AG04449 (cell line): ENCODE measurements at places on chromosomes 3 and 15.
A peak's percentile ranks its signal among the peaks of the same experiment; 100 is the strongest.

GRCh38 chr3:101574388-101575112, 570 bp downstream of the PCNP start:
- DNase-seq = no peak

DNA sequence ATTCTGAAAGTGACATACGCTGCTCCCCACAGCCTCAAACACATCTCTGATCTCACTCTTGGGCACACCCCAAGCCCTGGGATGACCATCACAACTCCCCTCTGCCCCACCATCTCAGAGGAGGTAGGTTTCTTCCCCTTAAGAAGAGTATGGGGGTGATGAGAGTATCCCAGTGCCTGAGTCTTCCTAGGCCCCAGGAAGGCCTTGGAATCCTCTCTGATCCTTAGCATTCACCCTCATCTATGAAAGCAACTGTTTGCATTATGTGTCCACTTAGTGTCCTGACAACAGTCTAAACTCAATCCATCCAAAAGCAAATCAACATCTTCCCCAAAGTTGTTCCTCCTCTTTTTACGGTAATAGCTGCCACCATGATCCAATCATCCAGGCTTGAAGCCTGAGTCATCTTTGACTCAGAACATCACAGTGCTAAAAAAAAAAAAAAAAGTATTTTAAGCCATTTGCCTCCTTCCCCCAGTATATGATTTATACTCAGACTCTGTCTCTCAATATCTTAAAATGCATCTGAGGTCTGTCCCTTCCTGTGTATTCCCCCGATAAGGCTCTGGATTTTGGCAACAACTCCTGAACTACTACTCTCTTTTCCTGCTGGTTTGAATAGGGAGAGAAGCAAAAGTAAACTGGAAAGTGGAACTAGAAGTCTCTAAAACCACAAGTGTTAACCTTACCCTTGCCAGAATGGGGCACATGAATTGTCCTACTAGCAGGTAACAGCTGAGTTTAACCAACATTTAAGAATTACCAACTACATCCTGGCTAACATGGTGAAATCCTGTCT, 22.5 kb downstream of the POPDC2 start:
- peak; percentile 79 for DNase-seq

DNA sequence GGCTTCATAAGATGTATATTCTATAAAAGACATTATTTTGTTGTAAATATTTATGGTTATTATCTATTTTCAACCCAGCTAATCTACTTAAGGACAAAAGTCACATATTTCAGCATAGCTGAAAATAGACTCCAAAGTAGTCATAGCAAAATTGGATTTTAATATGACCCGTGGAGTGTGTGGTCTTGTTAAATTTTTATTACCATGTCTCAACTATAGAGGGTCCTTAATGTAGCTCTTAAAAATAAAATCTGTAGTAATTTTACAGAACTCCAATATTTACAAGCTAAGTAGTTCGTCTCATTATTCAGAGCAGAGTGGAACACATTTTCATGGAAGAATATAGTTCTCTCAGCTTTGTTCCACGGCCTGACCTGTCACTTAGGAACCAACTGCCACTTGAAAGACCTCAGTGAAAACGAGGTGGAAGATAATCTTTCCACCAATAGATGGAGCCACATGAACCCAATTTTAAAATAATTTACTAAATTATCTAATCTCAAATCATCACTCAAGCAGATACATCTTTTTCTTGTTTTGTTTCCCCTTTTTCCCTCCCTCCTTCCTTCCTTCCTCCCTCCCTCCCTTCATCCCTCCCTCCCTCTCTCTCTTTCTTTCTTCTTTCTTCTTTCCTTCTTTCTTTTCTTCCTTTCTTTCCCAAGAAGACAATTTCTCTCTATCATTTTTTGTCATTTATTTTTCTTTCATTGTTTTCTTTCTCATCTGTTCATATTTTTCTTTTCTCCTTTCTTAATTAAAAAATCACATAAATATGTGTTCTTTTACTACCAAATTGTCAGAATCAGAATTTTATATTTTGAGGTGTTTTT, 97.2 kb downstream of the CLDN1 start:
- DNase-seq = no peak

DNA sequence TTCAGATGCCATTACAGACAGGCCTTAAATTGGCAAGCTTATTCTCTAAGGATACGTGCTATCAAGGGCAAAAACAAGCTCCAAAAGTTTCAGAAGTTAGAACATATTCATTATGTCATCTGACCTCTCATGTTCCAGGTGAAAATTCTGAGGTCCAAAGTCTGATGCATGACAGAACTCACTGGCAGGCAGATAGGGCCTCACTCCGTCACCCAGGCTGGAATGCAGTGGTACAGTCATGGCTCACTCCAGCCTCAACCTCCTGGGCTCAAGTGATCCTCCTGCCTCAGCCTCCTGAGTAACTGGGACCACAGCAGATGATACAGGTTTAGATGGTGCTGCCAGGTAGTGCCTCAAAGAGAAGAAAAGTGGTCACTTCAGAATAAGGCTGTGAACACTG, 15.5 kb downstream of the MRPS25 start:
- DNase-seq = no peak

DNA sequence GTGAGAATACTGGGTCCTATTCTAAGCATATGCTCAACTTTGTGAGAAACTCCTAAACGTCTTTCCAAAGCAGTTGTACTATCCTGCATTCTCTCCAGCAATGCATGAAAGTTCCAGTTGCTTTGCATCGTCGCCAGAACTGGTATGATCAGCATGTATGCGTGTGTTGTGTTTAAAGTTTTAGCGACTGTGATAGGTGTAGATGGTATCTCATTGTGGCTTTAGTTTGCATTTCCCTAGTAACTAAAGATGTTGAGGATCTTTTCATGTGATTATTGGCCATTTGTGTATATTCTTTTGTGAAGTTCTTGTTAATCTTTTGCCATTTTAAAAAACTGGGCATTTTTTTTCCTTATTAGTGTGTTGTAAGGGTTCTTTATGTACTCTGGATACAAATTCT, 115.1 kb downstream of the SPATA16 start:
- no peak for DNase-seq

DNA sequence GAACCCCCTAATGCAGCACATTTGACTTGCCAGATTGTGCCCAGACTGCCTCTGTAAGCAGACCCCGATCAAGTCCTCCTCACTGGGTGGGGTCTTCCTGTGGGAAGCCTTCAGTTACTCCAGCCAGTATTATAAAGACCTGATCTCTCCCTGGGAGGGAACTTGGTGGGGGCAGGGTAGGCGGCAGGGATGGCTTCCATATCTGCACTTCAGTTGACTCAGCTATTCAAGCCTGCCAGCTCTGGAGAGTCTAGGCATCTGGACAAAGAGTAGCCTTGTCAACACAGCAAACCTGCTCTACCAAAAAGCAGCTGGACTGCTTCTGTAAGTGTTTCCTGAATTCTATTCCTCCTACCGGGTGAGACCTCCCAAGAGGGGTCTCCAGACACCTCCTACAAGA, 21.0 kb upstream of the SLC25A38 start:
- no peak for DNase-seq

GRCh38 chr3:42660898-42661297, 7.4 kb downstream of the ZBTB47 start:
- DNase-seq = no peak

- no peak for DNase-seq
Measured at GRCh38 chr15:99369196-99369595, 117.9 kb downstream of the LRRC28 start.

DNA sequence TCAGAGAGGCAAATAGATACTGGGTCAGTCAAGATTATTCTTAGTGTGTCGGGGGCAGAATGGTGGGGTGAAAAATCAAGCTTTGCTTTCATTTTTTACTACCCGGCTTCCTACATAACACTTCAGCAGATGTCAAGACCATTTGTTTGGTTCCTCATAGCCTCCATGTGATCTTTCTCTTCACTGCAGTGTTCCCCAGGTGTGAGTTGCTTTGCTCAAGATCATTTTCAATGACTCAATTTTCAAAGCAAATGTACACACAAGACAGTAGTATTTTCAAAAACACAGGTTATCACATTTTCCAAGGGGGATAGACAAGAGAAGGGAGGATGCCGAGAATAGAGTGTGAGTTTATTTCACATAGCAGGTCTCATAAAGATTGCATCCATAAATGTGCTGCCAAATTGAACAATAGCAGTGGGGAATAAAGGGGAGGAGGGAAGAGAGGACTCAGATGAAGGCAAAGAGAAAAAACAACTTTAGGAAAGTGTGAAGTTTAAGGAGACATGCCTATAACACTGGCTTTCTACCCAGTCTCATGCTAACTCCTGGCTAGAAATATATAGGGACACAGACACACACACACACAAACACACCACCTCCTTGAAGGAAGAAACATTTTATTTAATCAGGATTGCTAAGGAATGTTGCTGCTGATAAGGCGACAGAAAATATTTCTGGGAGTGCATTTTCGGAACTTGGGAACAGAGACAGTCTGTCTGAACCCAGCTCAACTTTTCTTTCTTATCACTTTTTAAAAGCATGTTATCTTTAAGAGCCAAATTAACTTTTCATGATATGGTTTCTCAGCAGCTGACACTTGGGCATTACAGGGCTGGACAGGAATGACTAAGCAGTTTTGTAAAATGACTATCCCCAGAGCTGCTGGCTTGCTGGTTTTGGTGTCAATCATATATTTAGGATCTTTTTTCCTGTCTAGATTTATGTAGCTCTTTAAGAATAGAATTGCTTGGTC, 402.4 kb downstream of the RBMS3 start:
- no peak for DNase-seq

DNA sequence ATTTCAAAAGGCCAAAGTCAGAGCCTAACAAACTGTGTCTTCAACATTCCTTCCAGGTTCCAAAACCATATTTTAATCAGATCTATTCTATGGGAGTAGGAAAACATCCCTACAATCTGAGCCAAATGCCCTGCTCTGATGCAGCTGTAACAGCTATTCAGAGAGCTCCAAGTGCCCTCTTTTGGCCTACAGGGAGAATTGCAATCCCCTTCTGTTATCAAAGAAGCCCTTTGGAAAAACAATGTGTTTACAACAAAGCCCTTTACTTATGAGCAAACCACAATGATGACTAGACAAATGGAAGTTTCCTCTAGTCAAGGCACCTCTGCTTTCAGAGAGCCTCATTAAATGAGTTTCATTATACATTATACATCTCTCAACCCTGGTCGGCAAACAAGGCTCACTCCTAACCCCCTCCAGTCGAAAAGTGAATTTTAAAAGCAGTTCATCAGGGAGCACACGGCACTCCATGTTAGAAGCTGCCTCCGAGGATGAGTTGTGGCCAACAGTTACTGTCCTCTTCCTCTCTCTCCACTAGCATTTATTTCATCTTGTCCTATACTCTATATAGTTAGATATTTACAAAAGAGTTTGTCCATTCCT, 42.6 kb upstream of the TMCO5A start:
- no peak for DNase-seq

GRCh38 chr3:114830652-114831051, 316.4 kb downstream of the ZBTB20 start:
- no peak for DNase-seq

GRCh38 chr15:67068710-67069400, 3.5 kb downstream of the SMAD3 start:
- DNase-seq = no peak

DNA sequence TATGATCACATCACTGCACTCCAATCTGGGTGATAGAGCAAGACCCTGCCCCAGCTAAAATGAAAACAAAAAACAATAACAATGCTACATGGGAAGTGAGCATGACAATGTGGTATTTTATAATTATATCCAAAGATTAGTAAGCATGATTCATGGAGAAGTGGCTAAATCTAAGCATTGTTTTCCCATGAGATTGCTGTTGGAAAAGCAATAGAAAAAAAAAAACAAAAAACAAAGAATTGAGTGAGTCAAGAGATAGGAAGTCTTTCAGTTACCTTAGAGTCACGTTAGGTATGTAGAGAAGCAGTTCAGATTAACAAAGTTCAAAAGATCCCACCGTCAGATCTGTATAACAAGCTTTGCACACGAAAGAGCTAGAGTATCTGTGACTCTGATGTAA, 210.3 kb upstream of the CNTN6 start:
- no peak for DNase-seq

- no peak for DNase-seq
Measured at GRCh38 chr15:93035092-93035915, 53.7 kb downstream of the RGMA start.

GRCh38 chr15:59524331-59524731, 86.3 kb downstream of the FAM81A start:
- no peak for DNase-seq

DNA sequence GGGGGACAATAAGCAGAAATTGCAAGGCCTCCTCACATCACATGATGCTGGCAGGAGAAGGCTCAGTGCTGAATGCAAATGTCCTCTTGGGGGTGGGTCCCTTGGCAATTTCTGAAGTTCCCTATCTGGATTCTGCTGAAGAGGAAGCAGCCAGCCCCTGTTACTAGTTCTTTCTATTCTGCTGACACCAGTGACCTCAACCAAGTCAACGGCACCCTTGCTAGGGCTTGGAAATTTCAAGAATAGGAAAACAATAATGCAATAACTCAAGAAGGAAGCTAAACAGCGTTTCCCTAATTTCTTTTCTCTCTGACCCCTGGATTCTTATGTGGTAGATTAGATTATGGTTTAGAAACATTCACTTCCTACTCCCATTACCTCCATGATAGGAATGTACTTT, 46.2 kb upstream of the FOXP1 start:
- DNase-seq = no peak

GRCh38 chr3:116216761-116217160, 228.5 kb downstream of the LSAMP start:
- no peak for DNase-seq
